Activated B cell treated with CpG ODN at 0.5 μM for 24 hours (primary cell): ENCODE measurements at places on chromosomes 4 and X. TPM values are rescaled to one million over a fixed set of nuclear protein-coding genes. Genes with fewer than 3 reads are reported as not detected.

The RTL5 gene
- 2.9 TPM in 2 replicates for total RNA-seq

GRCh38 chrX:102627640-102628039, 23.6 kb upstream of the GPRASP1 start:
- no peak for DNase-seq
- H3K4me3 ChIP-seq, result no peak overlapping the region
- H3K27ac ChIP-seq, result no peak overlapping the region
- peaks cover 8% of the 10 kb centered on the region for H3K36me3 ChIP-seq

- no peak overlapping the region for H3K4me3 ChIP-seq
- peaks cover 2% of the 10 kb centered on the region for H3K27me3 ChIP-seq
- H3K27ac ChIP-seq, result no peak overlapping the region
- no peaks in the 10 kb centered on the region for H3K36me3 ChIP-seq
- no peak for DNase-seq
- peaks cover 11% of the 10 kb centered on the region for H3K4me1 ChIP-seq
Measured at GRCh38 chr4:15925830-15926229, 12.7 kb downstream of the FGFBP1 start.

The METTL14 gene
- 56.5 and 62.7 TPM in 2 replicates for total RNA-seq

The SULT1E1 gene
- total RNA-seq, result not detected in 2 replicates

DNA sequence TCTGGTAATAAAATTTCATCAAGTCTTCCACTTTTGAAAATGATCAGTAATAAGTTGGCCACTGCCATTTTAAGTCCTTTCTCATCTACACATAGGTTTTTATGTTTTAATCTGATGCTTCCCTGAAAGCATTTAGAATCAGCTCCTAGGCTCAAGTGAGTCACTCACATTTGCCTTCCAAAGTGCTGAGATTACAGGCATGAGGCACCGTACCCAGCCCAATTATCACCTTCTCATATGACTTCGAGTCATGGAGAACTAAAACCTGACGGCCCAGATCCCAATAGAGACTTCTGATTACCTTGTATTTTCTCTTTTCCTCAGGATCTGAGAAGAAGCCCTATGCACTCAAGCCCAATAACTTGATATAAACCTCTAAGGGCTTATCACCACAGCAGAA, 140.8 kb downstream of the OPHN1 start:
- DNase-seq, result no peak
- no peak overlapping the region for H3K27ac ChIP-seq
- H3K4me1 ChIP-seq, result no peaks in the 10 kb centered on the region

DNA sequence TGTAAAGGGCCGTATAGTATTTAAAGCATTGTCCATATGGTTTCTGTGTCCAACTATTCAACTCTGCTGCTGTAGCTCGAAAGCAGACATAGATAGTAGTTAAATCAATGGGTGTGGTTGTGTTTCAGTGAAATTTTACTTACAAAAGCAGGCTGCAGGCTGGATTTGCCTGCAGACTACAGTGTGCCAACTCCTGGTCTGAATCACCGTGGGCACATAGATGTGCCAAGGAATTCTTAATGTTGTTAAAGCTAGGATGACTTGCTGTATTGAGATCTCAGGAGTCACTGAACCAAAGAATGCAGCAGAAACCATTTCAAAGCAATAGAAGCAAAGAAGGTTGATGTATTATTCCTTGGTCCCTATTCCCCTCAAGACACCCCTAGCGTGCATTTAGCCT, 379.0 kb downstream of the STIM2 start:
- DNase-seq, result no peak
- no peaks in the 10 kb centered on the region for H3K36me3 ChIP-seq
- H3K4me3 ChIP-seq, result no peak overlapping the region
- H3K27ac ChIP-seq, result no peak overlapping the region

DNA sequence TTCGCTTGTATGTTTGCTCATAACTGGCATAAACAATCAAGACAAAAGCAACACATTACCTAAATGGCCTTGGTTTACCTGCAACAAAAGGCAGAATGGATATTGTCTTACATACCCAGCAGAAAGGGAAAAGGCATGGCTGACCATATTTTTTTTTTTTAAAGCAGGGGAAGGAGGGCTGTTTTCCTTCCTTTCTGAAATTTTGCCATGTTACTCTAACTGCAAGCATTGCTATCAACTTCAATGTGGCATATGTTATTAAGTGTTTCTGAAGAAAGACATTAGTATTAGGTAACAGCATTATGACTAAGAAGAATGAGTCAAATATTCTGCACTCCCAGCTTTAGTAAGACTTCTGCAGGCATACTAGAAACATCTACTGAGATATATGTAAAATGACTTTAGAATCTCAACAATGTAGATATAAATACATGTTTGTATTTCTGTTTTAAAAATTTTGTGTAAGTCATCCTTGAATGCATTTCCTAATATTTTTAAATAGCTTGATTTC, 512.6 kb upstream of the FAM241A start:
- no peak overlapping the region for H3K27ac ChIP-seq
- no peaks in the 10 kb centered on the region for H3K4me1 ChIP-seq
- peaks cover 2% of the 10 kb centered on the region for H3K27me3 ChIP-seq
- no peak for DNase-seq
- H3K4me3 ChIP-seq, result no peak overlapping the region

GRCh38 chr4:175614890-175615289, 197.2 kb downstream of the GPM6A start:
- DNase-seq, result no peak
- no peaks in the 10 kb centered on the region for H3K27me3 ChIP-seq
- H3K36me3 ChIP-seq, result no peaks in the 10 kb centered on the region
- no peak overlapping the region for H3K4me3 ChIP-seq

The FAM236C gene
- not detected in 2 replicates for total RNA-seq

GRCh38 chrX:39813631-39814277, 284.0 kb downstream of the BCOR start:
- no peak overlapping the region for H3K4me3 ChIP-seq
- peaks cover 11% of the 10 kb centered on the region for H3K27me3 ChIP-seq
- peaks cover 8% of the 10 kb centered on the region for H3K4me1 ChIP-seq
- no peak for DNase-seq
- no peak overlapping the region for H3K27ac ChIP-seq
- no peaks in the 10 kb centered on the region for H3K36me3 ChIP-seq

- no peak overlapping the region for H3K4me3 ChIP-seq
- DNase-seq, result no peak
- no peak overlapping the region for H3K27ac ChIP-seq
- peaks cover 1% of the 10 kb centered on the region for H3K27me3 ChIP-seq
Measured at GRCh38 chr4:72383439-72383838, 185.6 kb downstream of the ADAMTS3 start.

GRCh38 chr4:30818541-30818940, 98.4 kb downstream of the PCDH7 start:
- no peak overlapping the region for H3K27ac ChIP-seq
- H3K27me3 ChIP-seq, result no peaks in the 10 kb centered on the region
- no peak overlapping the region for H3K4me3 ChIP-seq
- no peaks in the 10 kb centered on the region for H3K36me3 ChIP-seq
- H3K4me1 ChIP-seq, result no peaks in the 10 kb centered on the region
- DNase-seq, result no peak

The MGAT4D gene
- not detected in 2 replicates for total RNA-seq

The CORIN gene
- not detected in 2 replicates for total RNA-seq

DNA sequence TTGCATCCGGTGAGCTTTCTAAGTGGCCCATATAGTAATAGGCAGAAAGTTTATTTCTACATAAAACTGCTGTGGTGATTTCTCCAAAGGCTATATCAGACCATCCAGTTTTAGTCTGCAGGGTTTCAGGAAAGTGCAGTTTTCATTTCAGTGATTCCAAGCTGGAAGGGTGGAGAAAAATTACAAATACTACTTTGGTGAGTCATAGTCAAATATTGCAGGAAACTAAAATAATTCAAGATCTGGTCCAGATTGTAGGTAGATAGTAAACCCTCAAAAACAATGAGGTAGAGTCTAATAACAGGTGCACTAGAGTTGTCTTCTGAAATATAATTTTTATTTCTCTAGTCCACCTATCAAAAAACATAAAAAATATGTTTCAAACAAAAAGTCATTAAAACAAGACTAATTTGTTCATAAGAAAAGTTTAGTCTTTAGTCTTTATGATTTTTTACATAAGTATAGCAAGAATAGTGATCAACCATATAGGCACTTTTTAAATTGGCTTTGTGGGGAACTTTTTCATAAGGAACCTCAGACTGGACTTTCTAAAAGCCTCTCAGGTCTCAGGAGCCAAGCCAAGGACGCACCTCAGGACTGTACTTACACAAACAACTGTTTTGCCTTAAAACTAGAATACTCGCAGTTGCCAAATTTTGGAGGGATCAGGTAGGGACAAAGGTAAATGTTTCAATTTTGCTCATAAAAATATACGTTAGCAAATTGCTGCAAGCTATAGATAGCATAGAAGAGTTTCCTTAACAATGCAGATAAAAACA, 101.8 kb upstream of the TLR3 start:
- no peak for DNase-seq
- no peak overlapping the region for H3K4me3 ChIP-seq
- H3K36me3 ChIP-seq, result no peaks in the 10 kb centered on the region
- H3K4me1 ChIP-seq, result peaks cover 5% of the 10 kb centered on the region
- H3K27ac ChIP-seq, result no peak overlapping the region

The RHOXF2B gene
- total RNA-seq, result not detected in 2 replicates
